ENCODE measurements at places on chromosomes 7 and 10. TPM values are rescaled to one million over a fixed set of nuclear protein-coding genes. Genes with fewer than 3 reads are reported as not detected.

GRCh38 chr7:122123746-122124145 is 20.3 kb downstream of the AASS start:
- no peak for DNase-seq

DNA sequence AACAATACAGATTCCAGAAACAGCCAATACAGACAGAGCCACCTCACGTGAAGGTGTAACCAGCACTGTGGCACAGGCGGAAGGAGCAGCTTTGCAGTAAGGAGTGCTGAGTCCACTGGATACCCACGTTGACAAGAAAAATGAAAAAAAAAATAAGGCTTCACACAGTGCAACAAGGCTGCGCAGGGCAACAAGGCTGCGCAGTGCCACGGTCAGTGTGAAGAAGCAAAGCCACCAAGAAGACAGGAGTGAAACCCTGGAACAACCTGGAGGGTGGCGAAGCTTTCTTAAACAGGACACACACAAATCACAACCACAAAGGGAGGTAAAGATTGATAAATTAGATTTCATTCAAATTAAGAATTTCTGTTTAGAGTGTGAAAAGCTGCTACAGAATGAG is 204.0 kb downstream of the MAD1L1 start:
- no peak for DNase-seq

GRCh38 chr10:63833411-63834060 is 312.3 kb downstream of the REEP3 start:
- no peak for DNase-seq

DNA sequence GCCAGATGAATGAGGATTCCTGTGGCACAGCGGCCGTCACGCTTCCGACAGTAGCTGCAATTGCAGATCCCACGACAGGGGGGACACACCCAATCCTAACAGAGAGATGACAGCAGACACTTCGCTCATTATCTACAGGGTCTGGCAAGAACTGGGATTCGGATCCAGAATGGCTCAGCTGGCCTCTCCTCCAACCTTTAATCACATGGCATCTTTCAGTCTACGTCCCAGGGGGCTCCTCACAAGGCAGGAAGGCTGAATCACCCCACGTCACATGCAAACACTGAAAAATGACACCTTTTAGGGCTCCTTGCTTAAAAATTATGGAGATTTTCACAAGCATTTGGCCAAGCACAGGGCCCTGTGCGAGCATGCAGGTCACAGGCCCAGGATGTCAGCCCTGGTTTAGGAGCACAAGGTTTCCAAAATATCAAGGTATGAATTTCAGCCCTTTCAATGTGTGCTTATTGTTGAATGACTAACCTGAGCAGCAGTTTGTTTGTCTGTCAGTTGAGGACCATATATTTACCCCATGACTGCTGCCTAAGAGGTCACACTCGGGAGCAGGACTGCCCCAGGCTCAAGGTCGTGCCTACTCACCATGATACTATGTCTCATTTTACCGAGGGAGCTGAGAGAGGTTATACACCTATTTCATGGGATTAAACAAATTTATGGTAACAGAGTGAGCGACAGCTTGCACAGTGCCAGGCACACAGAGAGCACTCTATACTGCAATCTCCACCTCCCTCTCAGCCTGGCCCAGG is 42.5 kb downstream of the CDCA7L start:
- DNase-seq, result no peak

DNA sequence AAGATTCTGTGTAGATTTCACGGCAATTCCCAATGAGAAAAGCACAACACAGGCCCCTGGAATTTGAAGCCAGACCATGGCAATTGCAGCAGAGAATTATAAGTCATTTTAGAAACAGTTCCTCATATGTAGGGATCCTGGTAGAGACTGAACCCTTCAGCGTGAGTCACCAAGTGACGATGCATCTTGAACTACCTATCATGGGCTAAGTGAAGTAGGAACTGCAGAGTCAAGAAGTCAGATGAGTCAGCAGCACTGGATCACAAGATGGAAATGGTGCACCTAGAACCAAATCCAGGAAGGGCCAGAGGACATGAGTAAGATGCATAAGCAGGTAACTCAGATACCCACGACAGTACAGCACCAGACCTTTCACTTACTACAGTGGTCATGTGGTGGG is 140.0 kb upstream of the TPK1 start:
- no peak for DNase-seq

- DNase-seq, result no peak
These were observed 139.5 kb downstream of the SRPK2 start for GRCh38 chr7:105249216-105249615.

- DNase-seq, result no peak
These were observed 170.5 kb upstream of the ADO start for GRCh38 chr10:62633976-62634375.

GRCh38 chr10:85316276-85316675 is 987.9 kb downstream of the CCSER2 start:
- no peak for DNase-seq

GRCh38 chr7:27191833-27192545 is 7.0 kb upstream of the HOXA11 start:
- DNase-seq, result peak; percentile 75

GRCh38 chr10:130074639-130075038 is 36.0 kb downstream of the C10orf143 start:
- no peak for DNase-seq

GRCh38 chr7:99314504-99314903 is 11.2 kb upstream of the ARPC1A start:
- DNase-seq, result peak; percentile 26

The NDUFB8 gene
- 300 TPM for total RNA-seq

The MLXIPL gene
- 0.53 TPM for total RNA-seq

The ELN gene
- 0.10 TPM for total RNA-seq

The KCP gene
- total RNA-seq, result 1.0 TPM

The CRHR2 gene
- total RNA-seq, result not detected

The AGAP9 gene
- total RNA-seq, result 6.5 TPM

The SPOCK2 gene
- 0.34 TPM for total RNA-seq

The BCL7B gene
- total RNA-seq, result 71.0 TPM

The PNLIPRP3 gene
- not detected for total RNA-seq
